ENCODE measurements at places on chromosomes 4 and X.

DNA sequence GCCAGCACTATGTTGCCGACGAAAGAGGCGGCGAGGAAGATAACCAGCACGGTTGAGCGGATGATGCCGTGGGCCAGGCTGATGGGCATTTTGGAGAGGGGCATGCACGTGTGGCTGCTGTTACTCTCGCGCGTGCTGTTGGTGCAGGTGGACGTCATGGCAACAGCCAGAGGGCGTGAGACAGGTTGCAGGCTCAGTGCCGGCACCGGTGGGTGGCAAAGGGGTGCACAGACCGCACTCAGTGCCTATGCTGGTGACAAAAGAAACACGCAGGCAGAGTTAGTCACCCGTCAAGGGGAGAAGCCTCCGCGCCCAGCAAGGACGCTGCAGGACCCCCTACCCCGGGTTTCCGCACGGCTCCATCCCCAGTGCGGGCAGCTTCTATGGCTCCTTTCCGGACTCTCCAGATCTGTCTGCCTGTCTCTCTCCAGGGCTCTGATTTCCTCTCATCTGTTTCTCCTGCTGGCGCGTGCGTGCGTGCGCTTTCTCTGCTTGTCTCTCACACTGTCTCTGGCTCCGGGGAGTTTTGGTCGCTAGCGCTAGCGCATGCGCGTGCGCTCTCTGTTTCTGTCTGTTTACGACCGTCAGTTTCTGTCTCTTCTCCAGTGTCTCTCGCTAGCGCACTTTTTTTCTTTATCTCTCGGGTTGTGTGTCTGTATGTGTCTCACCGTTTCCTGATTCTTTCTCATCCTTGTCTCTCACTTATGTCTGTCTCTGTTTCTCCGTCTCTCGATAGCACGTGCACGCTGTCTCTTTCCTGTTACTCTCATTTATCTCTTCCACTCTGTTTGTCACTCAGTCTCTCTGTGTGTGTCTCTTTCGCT is 2.1 kb downstream of the GPR101 start:
- peak; percentile 55 for DNase-seq

DNA sequence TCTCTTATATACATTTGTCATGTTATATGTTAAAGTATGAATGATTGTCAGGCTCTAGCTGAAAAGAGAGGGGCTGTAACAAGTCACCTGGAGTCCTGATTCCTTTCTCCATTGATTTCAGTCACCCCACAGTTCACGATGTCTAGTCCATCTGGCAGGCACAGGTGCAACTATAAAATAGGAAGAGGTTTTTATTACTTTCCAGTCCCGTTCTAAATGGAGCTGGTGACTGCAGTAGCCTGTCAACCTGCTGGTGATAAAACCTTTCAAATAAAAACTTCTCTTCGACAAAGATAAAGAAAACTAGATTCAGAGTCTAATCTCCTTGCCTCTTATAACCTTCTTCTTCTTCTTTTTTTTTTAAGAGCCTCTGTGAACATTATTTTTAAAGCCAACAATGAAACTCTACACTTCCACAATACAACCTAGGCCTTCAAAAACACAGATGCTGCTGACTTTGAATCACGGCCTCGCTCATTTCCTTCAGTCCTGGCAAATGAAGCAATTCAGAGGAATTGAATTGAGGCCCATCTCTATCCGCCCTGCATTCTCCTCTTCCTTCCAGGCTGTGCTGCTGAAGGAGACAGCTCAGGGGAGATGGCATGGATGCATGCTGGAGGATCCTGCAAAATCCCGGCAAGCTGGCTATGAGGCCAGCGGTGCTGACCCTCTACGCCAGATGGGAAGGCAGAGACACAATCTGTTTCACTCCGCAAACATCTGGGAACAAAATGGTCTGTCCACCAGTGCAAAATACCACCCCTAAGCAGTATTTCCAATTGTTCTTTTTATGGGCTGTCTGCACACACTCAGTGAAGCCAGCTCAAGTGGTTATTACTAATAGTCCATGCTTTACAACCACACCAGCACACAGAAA is 27.3 kb upstream of the CDKN2AIP start:
- DNase-seq: no peak

DNA sequence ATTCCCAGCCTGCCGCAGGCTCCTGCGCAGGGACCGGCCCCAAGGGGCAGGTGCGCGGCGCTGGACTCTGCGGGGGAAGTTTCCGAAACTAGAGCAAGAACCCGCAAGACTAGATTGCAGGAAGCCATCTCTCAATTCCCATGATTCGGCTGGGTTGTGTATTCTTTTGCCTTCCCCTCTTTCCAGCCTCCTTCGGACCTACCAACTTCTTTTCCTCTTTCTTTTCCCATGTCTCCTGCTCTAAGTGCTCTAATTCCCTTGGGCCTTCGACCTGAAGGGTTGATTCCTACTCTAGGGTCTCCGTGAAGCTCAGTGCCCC is 645 bp upstream of the OPHN1 start:
- DNase-seq: no peak

- DNase-seq: no peak
Measured at GRCh38 chr4:82643994-82644733, 82.4 kb upstream of the TMEM150C start.

- DNase-seq: no peak
Measured at GRCh38 chr4:180557348-180557747, 1685.9 kb upstream of the TENM3 start.

DNA sequence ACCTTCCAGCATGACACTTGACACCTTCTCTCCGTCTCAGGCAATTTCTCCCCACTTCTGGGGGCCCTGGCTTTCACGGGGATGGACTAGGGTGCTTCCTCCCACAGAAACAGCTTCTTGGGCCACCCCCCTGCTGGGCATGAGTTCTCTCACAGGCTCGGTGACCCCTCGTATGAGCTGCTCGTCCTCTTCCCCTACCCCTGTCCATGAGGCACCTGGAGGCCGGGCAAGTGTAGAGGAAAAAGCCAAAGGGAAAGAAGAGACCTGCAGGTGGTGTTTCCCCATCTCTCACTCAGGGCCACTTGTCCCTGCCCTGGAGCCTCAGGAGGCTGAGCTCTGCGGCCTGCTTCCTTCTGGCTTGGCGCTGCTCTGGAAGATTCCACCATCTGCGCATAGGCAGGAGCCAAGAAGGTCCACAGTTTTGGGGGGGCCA is 1.9 kb upstream of the RGS12 start:
- no peak for DNase-seq

GRCh38 chr4:80073473-80074008 is 512 bp upstream of the ANTXR2 start:
- DNase-seq: peak; percentile 98

- no peak for DNase-seq
Measured at GRCh38 chrX:96538104-96538725, 146.4 kb upstream of the DIAPH2 start.

GRCh38 chrX:72120837-72121236 is 10.9 kb downstream of the RTL5 start:
- DNase-seq: no peak

DNA sequence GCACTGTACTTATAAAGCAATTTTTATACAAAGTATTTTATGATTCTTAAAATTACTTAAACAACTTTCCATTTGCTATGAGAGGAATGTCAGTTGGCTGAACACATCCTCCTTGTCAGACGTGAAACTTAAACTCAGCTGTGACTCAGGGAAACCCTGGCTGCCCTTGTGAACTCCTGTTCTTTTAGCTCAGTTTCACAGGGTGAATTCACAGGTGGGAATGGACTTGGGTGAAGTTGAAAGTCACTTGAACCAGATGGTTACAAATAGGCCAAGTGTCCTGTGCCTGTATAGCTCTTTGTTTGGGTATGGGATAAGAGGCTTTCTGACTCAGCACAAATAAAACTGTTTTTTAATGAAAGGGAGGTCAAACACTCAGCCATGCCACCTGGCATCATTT is 67.4 kb upstream of the FAM47B start:
- no peak for DNase-seq

GRCh38 chrX:118550792-118551191 is 55.2 kb downstream of the DOCK11 start:
- no peak for DNase-seq

- DNase-seq: no peak
Measured at GRCh38 chrX:16528620-16529019, 121.3 kb upstream of the S100G start.

DNA sequence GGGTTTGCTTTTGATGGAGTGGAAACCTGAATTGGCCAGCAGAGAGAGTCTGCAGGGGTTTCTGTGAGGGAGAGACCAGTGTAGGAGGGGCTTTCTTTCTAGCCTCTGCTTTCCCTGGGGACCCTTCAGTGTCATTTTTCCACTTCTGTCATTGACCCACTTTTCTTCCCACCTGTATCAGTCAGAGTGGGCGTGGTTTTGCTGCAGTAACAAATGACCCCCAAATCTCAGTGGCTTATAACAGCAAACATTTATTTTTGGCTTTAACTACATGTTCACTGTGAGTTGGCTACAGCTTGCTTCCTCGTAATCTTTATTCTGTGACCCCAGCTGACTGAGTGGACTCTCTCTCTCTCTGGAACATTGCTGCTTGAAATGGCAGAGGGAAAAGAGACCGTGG is 25.6 kb upstream of the PTTG2 start:
- no peak for DNase-seq

DNA sequence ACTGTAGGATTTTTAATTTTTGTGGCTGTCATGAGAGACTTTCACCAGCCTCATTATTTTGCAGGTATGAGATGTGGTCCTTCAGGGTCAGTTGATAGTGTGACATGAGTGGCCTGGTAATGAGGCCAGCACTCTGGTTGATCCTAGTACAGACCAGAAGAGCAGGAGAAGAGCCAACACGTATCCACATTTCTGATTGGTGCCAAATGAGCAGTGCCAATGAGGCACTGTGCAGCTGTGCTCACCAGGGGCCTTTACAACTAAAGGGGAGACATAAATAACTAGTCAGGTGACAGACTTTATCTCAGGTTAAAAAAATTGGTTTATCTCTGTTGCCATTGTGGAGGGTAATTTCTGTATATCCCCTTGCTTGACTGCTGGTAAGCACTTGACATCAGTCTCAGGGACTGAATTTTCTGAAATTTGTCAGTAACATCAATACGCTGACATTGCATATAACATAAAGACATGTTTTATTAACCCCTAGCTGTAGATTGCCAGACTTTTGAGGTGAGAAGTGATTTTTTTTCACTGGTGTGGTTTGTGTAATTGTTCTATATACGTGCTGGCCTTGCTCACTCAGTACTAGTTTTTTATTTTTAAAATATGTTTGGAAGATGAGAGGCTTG is 101.2 kb downstream of the AFF1 start:
- no peak for DNase-seq

GRCh38 chr4:26369581-26369980 is 48.8 kb downstream of the RBPJ start:
- DNase-seq: no peak
